ENCODE measurements at places on chromosomes 13 and 19.

DNA sequence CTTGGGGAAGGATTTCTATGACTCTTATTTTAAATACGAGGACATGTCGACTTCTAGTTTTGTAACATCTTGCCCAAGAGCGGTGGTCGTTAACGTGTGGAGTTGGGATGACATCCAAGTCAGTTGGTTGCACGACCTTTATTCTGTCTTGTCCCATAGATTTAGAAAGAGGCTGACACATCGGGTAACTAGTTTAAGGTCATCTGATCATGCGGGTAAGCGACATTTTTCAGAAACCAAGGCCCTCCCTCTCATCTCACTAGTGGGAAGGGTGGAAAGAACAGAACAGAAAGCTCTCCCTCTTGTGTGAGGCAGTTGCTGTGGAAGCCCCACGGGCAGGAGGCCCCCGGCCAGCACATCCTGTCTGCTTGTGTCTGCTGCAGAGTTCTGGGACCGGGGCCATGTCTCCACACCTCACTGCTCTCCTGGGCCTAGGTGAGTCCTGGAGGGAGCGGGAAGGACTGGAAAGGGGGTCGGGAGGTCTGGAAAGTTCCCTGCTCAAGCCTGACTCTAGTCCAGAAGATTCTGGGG, at the start of gene LAIR2:
LAIR2 (plus strand) TSS at position 314 of the 531 bp plus-strand sequence; CDS start at position 402, 88 bp downstream.
- no peak for DNase-seq

GRCh38 chr13:66855131-66855530, 375.0 kb downstream of the PCDH9 start:
- DNase-seq, result no peak

DNA sequence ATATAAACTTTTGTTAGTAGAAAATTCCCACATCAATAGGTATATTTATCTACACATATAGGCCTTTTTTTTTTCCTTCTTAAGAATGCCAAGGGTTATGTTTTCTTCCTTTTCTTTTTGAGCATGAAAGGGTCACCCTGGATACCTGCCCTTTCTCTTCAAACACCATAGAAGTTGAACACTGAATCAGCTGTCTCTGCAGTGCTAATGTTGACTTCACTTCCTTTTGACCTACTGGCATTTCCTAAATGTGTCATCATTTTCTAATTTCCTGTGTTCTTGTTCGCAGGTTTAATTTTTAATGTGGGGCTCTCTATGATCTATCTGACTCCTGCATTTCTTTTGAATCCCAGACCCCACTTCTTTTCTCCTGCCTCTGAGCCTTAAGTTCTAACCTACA, 532.0 kb downstream of the GPC6 start:
- DNase-seq, result no peak

GRCh38 chr19:18762125-18763023, 28.7 kb downstream of the COMP start:
- DNase-seq, result peak; percentile 93

DNA sequence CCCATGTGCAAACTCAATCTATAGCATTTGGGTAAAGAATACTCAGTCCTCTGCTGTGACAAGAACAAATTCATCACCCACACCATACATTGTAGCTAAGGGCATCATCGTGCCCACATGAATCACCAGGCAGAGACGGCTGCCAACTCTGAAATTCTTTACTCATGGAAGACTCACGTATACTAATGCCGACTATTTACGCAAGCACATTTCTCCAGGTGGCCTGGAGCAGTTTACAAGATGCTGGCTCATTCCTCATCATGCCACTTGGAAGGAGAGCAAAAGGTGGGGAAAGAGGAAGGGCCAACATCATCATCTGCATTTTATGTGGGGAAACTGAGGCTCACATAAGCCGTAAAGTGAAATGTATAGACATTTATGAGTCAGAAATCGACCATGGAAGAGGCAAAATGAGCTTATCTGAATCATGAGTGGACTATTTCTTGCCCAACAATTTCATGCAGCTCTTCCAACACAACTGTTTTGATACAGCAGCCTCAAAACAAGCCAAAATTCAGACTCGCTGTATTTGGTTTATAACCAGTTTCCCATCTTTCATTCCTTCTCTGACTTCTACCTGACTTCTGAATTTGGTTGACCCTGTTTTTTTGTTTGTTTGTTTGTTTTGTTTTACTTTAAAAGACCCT, 213.9 kb upstream of the SERP2 start:
- no peak for DNase-seq

DNA sequence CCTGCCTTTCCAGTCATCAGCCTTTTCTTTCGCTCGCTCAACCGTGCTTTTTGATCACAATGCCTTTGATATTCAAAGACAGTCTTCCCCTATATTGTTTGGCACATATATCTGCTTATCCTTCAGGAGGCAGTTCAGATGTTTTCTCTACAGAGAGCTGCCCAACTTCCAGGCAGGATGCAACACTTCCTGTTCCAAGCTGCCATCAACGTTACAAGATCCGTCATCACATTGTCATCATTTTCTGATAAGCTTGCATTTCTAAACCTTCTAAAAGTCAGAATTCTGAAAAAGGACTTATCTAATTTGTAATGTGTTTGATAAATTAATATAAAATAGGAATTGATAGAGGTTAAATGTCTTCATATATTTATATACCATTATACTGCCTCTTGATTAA, 574.2 kb downstream of the TBC1D4 start:
- DNase-seq, result no peak

DNA sequence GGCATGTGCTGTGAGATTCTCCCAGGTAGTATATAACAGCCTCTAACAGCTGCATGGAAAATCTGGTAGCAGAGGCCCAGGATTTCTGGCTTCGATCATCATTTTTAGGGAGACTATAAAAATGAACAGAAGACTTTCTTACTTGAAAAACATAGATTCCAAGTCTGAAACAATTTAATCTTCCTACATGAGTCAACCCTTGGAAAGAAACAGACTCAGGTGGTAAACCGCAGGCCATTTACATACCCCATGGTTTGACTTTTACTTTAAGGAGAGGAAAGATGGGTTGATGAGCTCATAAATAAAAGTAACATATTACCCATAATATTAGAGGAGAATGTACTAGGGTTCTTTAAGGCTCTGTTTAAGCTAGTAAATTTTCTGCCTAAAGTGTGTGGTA, 121.6 kb downstream of the CYSLTR2 start:
- DNase-seq, result no peak

DNA sequence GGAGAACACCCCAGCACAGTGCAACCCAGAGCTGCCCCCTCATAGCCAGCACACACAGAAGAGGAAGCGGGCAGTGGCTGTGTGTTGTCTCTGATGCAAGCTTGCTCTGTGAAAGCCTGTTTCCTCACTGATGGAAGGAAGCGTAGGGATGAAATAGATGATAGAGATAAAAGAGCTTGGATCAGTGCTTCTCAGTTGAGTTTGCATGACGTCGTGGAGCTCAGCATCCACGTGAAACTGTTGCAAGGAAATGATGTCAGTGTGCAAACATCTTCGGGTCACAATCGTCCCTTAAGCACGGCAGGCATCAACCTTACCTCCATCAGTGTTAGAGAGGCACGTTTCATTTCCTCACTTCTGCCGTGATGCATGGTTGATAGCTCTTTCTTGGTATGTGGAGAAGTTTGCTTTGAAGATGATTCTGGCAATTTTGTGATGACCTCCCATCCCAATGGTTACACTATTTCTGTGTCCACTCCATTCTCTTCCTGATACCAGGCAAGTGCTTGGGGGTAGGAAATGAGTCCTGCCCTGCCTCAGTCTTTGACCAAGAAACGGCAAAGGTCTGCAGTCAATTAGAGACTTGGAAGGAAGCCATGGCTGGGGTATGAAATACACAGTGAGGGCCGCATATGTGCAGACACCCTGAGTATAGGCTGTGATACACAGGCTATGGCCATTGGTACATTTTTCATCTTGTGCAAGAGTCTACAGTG, 183.0 kb downstream of the ZNF536 start:
- DNase-seq, result no peak

GRCh38 chr19:47445937-47446402, 25.7 kb downstream of the SLC8A2 start:
- no peak for DNase-seq

DNA sequence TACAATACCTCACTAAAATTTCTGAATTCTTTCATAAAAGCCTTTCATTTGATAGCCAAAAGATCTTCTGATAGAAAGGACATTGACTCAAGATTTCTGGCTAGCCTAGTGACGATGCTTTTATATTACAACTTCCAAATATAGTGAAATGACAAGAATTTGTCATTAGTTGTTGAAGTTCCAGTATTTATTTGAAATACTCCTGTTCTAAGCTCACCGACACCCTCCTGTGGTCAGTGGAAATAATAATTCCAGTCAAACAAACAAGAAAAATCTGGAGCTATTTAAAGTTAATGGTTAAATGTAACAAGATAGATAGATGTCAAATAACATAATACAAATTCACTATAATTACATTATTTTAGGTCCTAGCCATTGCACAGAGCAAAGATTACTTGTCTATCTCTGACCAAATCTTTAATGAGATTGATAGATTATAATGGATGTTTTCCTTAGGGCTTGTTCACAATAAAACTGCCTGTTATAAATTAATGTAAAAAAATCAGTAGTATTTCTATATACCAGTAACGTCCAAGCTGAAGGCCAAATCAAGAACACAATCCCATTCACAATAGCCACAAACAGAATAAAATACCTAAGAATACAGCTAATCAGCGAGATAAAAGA, 195.5 kb downstream of the RGCC start:
- peak; percentile 5 for DNase-seq

DNA sequence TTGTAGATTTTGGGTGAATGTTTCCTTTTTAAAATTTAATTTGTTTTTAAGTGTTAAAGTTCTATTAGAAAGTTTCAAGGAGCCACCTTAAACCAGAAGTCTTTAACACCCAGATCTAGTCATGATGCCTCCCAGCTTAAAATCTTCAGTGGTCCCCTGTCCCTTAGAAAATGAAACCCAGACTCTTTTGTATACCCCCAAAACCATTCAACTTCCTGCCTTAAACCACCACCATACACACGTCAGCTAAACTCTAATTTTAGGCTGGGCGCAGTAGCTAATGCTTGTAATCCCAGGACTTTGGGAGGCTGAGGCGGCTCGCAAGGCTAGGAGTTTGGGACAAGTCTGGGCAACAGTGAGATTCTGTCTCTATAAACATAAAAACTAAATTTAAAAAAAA, 37.9 kb downstream of the N4BP2L1 start:
- DNase-seq, result no peak

GRCh38 chr19:33241091-33241529, 15.5 kb upstream of the SLC7A10 start:
- no peak for DNase-seq

GRCh38 chr13:65011378-65011777, 2218.8 kb downstream of the PCDH9 start:
- DNase-seq, result no peak

DNA sequence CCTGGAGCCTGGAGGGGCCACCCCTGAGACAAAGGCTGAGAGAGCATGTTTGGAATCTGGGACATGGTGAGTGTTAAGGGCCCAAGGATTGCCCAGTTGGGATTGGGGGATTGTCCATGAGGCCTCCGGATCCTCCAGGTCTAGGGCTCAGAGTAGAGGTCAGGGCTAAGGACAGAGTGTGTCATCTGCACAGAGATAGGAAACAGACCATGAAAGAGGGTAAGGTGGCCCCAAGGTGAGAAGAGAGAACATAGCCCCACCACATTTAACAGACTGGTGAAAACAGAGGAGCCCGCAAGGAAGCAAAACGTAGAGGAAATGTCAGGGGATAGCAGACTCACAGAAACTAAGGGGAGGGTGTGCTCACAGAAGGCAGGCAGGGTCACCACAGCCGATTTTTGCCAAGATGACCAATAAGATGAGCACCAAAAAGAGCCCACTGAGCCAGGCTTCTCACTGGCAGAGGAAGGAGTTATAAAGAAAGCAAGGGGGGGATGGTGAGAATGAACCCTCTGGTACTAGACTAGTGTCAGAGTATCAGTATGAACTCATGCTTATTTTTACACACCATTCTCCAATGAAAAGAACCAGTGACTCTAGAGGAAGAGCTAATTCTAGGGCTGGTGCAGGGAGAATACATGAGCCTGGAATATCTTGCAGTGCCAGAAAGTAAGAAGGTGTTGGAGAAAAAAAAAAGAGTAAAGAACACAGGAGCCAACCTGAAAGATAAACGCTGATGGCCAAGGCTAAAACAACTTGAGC, 17.5 kb downstream of the DYRK1B start:
- DNase-seq, result no peak

DNA sequence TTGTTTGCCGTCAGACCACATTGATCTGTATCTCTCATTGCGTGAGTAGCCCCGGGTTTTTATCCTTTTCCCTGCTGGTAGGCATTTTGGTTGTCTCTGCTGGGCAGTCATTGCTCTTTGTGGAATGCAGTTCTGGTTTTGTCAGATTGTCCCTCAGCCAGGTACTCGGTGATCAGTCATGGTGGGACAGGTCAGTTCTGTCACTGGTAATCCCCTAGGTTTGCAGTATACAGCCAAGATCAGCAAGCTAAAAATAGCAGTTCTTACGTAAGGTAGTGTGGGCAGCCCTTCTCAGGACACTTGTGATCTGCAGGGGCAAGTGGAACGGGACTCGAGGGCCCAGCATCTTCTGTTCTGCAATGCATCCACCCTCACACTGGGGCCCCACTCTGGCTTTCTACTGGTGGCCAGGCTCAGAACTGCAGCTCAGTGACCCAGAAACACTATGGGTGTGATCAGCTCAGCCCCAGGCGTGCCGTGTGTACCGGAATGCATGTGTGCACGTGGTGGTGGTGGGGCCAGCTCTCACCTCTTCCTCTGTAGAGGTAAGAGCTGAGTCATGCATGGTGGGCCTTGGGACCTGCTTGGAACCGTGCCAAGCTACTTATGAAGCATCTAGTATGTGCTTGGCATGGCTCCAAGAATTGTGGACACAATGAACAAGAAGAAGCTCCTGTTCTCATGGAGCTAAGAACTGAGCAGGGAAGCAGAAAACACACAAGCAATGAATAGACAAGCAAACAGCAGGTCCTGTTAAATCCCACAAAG, 6.3 kb downstream of the PLEKHF1 start:
- DNase-seq, result no peak

DNA sequence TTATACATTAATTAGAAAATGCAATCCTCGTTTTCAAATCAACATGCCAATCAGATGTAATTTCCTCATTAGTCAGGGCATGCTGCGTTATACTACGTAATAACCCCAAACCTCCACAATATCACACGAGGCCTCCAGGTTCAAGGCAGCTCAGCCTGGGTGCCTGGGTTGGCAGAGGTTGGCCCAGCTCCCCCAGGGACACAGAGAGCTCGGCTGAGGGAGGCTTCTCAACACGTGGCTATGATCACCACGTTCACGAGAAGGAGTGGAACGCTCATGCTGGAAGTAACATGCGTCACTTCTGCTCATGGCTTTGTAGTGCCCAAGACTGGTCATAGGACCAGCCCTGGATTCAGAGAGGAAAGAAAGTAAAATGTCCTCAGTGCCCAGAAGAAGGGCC, 144.9 kb upstream of the SOX1 start:
- DNase-seq, result no peak

GRCh38 chr13:65892859-65893258, 1337.3 kb downstream of the PCDH9 start:
- DNase-seq, result no peak

- DNase-seq, result peak; percentile 58
Observed at GRCh38 chr19:46487802-46488445, 7.7 kb downstream of the PNMA8B start.

DNA sequence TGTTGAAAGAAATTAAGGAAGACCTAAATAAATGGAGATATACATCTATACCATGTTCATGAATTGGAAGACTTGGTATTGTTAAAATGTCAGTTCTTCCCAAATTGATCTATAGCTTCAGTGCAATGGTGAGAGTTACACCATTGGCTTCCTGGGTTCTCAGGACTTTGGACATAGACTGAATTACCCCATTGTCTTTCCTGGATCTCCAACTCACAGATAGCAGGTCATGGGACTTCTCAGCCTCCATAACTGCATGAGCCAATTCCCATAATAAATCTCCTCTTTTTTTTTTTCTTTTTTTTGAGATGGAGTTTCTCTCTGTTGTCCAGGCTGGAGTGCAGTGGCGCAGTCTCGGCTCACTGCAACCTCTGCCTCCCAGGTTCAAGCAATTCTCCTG, 38.7 kb downstream of the CCNE1 start:
- no peak for DNase-seq

Measured in NCI-H1092 (cell line).